ENCODE measurements at places on chromosomes 5 and 9.

DNA sequence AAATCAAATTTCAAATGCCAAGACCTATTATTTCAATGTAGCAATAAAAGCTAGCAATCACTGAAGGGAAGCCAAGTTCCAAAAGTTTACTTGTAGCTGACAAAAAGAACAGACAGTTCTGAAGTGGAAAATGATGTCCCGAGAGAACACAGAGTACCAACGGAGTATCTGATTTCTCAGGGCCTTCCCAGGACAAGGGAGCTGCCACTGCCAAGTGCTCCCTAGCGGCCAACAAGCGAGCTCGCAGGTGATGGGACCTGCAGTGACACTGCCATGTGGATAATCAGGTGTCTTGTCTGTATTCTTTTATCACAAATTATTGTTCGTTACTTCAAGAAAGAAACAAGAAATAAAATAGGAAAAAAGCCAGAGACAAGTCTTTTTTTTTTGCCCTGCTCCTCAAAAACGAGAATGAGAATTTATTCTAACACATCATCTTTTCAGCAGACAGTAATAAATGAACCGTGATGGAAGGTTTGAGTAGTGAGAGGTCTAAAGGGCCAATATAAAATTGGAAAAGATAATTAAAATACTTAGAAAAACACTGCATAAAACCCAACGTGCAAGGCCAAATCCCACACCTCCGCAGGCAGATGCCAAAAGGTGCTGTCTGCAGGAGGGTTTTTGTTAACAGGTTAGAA lies 159.4 kb downstream of the MYO10 start:
- DNase-seq, result peak; percentile 65

GRCh38 chr5:34053133-34053532 lies 10.1 kb upstream of the C1QTNF3 start:
- DNase-seq, result no peak

- no peak for DNase-seq
Measured at GRCh38 chr5:170597109-170597751, 93.4 kb downstream of the KCNIP1 start.

DNA sequence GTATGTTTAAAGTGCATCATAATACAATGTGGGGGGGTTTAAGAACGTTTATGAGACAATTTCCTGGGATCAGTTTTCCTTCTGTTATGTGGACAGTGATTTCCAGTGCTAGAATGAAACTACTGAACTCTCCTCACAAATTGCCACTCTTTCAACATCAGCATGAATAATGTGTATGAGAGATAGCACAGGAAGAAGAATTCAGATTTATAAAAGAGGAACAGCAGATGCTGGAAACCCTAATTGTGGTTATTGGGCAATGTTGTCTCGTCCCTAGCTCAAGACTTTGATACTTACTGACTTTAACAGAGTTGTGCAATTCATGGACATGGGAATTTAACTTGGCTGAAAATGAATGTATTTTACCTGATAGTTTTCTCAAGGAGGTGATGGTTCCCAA lies 410.8 kb upstream of the MEF2C start:
- DNase-seq, result no peak

DNA sequence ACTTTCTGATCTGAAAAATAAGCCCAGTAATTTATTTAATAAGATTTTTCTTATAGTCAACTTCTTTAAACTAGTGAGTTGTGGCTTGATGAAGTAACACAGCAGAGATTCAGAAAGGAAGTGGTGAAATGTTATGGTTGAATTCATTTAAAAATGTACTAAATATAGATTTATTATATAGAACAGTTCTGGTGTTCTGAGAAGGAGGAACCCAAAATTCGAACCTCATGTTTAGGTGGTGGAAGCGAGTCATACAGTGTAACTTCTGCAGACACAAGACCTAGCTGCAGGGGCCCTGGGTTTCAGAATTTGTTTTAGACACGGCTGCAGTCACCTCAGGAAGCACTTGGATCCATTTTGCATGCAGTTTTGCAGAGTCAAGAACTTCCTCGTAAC lies 188.2 kb downstream of the TRIO start:
- DNase-seq, result no peak

DNA sequence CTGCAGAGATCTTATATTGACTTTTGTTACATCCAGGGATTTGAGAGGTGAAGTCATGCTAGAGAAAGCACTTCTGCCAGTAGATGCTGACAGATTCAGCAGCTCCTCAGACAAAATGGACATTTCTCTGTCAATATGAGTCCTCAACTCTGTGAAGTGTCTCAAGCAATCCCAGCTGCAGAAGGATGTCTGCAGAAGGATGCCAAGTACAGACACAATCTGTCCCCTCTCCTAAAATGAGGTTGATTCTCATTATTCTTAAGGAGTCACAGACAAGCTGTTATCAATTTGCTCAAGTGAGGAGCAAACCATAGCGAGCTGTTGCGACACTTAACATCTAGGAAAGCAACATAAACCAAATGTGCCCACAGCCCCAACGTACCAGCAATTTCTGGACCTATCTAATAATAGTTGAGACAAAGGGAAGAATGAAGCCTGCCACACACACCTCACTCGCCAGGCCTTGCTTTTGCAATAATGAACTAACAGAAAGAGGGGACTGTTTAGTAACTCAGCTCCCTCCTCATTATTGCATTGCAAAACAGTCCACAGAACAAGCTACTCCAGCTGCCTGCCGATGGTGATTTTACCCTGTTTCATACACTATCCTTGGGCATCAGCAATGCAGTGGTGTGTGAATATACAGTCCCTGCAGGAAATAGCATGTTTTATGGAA lies 364.2 kb upstream of the PDE4D start:
- no peak for DNase-seq

DNA sequence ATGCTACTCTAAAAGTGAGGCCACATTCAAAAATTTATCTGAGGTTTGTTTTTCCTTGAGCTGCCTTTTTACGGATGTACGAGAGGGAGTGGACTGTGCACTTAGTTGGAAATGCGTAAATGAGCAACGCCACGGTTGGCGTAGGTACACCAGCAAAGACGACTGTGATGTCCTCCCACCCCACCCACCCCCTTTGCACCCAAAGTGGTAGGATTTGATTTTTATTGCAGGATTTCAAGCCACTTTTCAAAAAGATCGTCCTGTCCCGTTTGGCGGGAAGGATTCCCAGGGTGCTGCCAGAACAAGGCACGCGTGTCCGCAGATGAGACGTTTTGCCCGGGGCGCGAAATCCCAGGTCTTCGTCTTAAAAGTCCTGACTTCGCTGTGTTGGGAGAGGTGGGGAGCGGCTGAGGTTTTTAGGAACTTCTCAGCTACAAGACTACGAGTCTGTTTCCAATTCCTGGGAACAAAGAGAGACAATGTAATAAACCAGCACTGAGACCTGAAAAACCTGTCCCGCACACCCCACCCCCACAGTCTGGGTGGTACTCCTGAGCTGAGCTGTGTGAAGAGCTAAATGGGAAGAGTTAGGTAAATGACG lies 1.0 kb upstream of the TLE1 start:
- DNase-seq, result peak; percentile 46

DNA sequence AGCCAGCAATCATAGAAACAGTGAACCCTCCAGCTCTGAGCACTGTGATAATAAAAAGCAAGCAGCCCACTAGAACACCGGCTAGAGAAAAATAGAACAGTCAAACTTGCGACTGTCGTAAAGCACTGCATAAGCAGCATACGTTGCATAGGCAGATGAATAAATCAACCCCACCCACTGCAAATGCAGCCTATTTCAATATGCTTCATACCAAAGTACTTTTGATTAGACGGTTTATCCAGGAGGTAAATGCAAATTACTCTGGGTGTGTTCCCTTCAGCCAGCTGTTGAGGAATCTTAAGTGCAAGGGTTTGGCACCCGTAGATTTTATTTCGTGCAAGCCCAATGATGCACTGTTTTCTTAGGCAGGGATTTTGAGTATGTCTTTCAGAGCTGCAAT lies 32.1 kb upstream of the ANKRD18A start:
- no peak for DNase-seq

GRCh38 chr9:33939924-33940874 lies 108.5 kb downstream of the UBAP2 start:
- DNase-seq, result no peak

DNA sequence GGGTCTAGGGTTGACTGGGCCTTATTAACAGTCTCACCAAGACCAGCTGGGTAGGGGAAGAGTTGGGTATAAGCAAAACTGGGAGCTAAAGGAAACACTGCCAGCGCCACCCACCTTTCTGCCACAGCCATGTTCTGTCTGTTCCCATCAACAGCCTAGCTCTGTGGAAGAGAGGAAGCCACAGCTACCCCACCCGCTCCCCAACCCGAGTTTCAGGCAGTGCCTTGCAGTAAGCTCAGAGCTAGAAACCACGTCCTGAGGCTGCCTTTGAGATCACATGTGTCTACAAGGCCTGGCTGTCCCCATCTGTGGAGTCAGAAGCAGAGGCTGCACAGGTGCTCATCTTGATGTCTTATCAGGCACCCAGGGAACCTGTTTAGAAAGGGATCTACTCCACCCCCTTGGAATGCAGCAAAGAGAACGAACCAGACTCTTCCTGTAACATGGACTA lies 15.3 kb downstream of the HNRNPH1 start:
- no peak for DNase-seq

DNA sequence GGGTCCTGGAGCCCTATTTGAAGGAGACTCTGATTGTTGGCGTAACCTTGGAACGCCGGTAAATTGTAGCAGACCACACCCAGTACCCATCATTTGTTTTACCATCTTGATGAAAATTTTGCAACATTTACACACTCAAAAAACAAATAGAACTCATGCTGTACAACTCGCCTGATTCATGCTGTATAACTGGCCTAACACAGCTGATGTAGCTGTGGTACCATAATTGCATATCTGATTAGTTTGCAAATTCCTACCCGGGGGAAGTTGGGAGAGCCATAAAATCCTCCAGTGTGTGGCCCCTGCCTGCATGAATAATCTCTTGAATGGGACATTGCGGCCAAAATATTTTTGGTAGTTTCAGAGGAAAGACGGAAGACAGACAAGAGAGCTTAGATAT lies 9.7 kb downstream of the NIPAL4 start:
- DNase-seq, result no peak
